Natural killer cell (primary cell): ENCODE measurements at places on chromosomes 4 and X. TPM values are rescaled to one million over a fixed set of nuclear protein-coding genes. Genes with fewer than 3 reads are reported as not detected.
A peak's percentile ranks its signal among the peaks of the same experiment; 100 is the strongest.

GRCh38 chr4:159308566-159309340, 205.9 kb downstream of the RAPGEF2 start:
- H3K4me3 ChIP-seq, result no peak overlapping the region
- H3K27ac ChIP-seq, result no peak overlapping the region
- no peak for DNase-seq
- no peaks in the 10 kb centered on the region for H3K27me3 ChIP-seq
- H3K4me1 ChIP-seq, result peaks cover 2% of the 10 kb centered on the region

DNA sequence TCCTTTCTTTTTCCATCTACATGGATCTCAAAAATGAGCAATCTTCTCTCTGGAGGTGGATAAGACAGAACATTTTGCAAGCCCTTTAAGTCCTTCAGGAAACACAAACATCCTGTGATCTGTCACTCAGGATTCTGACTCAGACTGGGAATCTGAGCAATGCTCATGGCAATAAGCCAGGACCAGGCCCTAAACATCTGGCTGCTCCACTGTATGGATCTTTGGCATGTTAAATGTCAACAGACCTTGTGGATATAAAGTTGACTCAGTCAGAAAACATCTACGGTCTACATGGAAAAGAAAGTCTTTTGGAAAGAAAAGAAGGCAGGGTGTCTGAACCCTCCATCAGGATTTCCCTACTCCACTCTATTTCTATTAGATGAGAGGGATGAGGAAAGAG, 17.8 kb upstream of the CHIC2 start:
- no peak overlapping the region for H3K27ac ChIP-seq
- no peaks in the 10 kb centered on the region for H3K36me3 ChIP-seq
- no peak overlapping the region for H3K4me3 ChIP-seq
- peaks cover 2% of the 10 kb centered on the region for H3K27me3 ChIP-seq

DNA sequence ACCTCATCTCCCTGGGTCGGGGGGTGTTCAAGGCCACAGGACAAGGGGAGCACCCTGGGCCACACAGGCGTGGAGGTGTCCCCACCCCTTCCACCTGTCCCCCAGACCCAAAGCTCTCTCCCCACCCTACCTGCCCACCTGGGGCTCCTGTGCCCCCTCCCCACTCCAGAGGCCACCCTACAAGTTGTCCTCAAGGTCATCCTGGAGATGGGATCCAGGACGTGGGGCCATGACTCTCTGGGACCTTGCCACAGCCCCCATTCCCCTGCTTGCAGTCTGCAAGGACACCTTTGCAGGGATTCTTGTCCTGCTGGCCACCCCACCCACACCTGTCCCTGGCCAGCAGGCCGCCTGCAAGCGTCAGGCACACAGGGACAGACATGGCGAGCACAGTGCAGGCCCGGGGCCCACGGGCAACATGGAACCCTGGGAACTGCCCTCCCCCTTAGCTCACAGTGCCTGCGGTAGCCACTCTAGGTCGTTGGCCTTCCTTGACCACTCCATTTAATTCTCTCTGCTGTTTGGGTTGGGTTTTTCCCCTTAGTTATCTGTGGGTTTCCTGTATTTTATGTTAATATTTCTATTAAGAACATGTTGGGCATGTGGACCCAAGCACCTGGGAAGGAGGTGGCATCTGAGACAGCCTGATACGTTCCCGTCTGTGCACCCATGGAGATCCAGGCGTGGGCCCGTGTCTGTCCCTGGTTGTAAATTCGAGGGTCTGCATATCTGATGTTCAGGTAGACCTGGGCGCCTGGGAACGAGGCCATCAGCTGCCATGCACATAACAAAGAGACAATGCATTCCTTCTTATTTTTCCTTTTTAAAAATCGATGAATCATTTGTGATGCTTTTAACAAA, 197.5 kb downstream of the AFAP1 start:
- no peaks in the 10 kb centered on the region for H3K27me3 ChIP-seq
- H3K4me3 ChIP-seq, result no peak overlapping the region
- H3K27ac ChIP-seq, result no peak overlapping the region
- no peak for DNase-seq
- no peaks in the 10 kb centered on the region for H3K4me1 ChIP-seq

The MAGEA2B gene
- total RNA-seq, result not detected

DNA sequence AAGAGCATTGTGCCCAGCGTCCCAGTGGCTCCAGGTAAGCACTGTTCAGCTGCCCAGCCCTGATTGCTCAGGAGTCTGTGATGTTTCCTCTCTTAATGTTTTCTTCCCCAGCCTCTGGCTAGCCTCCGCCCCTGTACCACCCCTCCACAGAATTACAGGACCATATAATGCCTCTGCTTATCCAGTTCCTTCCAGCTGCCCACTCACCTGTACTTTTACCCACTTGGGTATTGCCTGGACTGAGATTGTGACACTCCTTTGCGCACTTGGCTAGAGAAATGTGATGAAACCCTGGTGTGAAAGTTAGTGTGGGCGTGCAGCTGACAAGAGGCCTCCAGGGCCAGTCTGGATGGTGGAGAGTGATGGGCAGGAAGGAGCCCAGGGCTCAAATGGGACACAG, at the start of gene AWAT2:
TSS of gene AWAT2 (minus strand) at position 14 of the 400 bp plus-strand sequence. CDS start at position 8, 6 bp downstream.
- H3K4me3 ChIP-seq, result no peak within 1 kb of the TSS
- H3K27ac ChIP-seq, result no peak within 1 kb of the TSS
- no peak for DNase-seq
- no peaks in the 10 kb centered on the region for H3K36me3 ChIP-seq
- no peaks in the 10 kb centered on the region for H3K4me1 ChIP-seq

DNA sequence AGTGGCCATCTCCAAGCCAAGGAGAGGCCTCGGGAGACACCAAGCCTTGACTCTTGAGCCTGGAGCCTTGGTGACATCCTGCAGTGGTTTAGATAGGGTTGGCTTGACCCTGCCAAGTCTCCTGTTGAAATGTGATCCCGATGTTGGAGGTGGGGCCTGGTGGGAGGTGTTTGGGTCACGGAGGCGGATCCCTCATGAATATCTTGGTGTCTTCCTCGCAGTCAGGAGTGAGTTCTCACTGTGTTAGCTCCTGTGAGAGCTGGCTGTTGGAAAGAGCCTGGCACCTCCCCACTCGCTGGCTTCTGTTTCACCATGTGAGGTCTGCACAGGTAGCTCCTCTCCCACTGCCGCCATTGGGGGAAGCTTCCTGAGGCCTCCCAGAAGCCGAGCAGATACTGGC, 38.8 kb downstream of the ADRA2C start:
- H3K36me3 ChIP-seq, result no peaks in the 10 kb centered on the region
- no peak for DNase-seq
- peaks cover 3% of the 10 kb centered on the region for H3K4me1 ChIP-seq
- no peak overlapping the region for H3K27ac ChIP-seq
- H3K4me3 ChIP-seq, result no peak overlapping the region
- H3K27me3 ChIP-seq, result no peaks in the 10 kb centered on the region

The WDR1 gene
- total RNA-seq, result 468 TPM

The ASB12 gene
- 0.58 TPM for total RNA-seq

DNA sequence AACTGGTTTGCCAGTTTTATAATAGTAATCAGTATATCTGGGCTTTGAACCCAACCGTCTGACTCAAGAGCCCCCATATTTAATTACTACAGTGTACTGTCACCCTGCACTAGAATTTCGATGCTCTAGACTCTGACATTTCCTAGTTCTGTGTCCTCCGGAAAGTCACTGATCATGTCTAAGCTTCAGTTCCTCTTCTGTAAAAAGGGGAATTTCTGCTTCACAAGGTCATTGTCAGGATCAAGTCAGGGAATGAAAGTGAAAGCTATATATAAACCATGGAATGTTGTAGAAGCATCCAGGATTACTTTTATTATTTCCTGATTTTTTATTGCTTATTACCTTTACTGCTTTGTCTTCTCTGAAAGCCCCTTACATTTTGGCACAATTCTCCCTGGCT, 4.0 kb upstream of the KCNIP4 start:
- no peak overlapping the region for H3K27ac ChIP-seq
- no peaks in the 10 kb centered on the region for H3K36me3 ChIP-seq
- H3K4me1 ChIP-seq, result no peaks in the 10 kb centered on the region
- no peaks in the 10 kb centered on the region for H3K27me3 ChIP-seq
- DNase-seq, result no peak
- H3K4me3 ChIP-seq, result no peak overlapping the region

The VSIG4 gene
- total RNA-seq, result 1.3 TPM

GRCh38 chr4:109803924-109804571, 2.2 kb upstream of the CFI start:
- H3K36me3 ChIP-seq, result no peaks in the 10 kb centered on the region
- no peaks in the 10 kb centered on the region for H3K4me1 ChIP-seq
- no peak overlapping the region for H3K4me3 ChIP-seq
- H3K27me3 ChIP-seq, result no peaks in the 10 kb centered on the region
- DNase-seq, result peak; percentile 62

DNA sequence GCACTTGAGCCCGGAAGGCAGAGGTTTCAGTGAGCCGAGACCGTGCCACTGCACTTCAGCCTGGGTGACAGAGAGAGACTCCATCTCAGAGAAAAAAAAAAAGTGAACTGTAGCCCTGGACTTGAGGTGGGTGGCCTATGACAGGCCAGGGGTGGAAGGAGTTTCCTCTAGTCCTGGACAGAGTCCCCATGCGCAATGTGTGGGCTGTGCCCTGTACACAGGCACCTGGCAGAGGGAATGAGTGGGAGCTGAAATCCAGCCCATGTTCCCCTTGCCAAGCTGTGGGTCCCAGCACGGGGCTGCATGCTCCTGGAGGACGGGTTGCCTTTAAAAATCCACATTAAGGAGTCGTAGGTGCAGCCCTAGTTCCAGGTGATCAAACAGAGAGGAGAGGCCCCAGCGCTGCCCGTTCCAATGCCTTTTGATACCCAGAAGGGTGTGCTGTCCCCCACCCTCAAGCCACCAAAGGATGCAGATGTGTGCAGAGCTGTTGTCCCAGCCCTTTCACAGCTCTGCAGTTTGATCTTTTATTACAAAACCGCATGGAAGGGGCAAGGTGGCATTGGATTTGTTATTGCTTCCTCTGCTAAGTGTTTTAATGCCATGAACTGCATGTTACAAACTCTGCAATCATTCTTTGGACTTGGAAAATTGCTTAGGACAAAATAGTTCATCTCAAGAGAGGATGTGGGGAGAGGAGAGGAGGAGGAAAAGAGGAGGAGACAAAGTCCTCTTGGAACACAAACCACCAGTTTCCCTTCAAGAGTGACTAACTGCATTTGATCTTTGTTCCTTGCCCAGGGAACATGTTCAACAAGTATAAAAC, 38.0 kb upstream of the PDK3 start:
- H3K27me3 ChIP-seq, result no peaks in the 10 kb centered on the region
- peaks cover 14% of the 10 kb centered on the region for H3K4me1 ChIP-seq
- H3K27ac ChIP-seq, result peak overlapping the region; percentile 42
- H3K4me3 ChIP-seq, result no peak overlapping the region
- H3K36me3 ChIP-seq, result no peaks in the 10 kb centered on the region
- DNase-seq, result no peak

The CPE gene
- total RNA-seq, result not detected

The SLC7A11 gene
- 0.07 TPM for total RNA-seq

DNA sequence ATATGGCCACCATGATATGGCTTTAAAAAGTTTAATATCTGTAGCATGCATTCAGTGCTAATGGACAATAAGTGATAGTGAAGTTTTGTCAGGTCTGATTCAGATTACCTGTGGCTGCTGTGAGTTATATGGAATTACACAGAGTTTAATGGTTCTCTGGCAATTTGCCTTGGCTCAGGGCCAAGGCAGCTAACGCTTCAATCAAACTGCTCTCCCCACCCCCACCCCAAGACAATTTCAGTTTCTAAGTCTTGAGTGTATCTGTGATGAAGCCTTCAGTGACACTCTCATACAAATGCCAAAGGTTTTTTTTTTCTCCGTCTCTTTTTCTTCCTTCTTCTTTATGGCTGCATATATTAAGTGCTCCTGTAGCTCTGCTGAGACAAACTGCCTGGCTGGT, 106.6 kb downstream of the SHROOM4 start:
- H3K4me3 ChIP-seq, result no peak overlapping the region
- H3K4me1 ChIP-seq, result no peaks in the 10 kb centered on the region
- H3K27ac ChIP-seq, result no peak overlapping the region
- no peaks in the 10 kb centered on the region for H3K36me3 ChIP-seq
- DNase-seq, result no peak

The TBX22 gene
- total RNA-seq, result not detected

The CXCL3 gene
- 3.5 TPM for total RNA-seq

The SLC38A5 gene
- 25.1 TPM for total RNA-seq

DNA sequence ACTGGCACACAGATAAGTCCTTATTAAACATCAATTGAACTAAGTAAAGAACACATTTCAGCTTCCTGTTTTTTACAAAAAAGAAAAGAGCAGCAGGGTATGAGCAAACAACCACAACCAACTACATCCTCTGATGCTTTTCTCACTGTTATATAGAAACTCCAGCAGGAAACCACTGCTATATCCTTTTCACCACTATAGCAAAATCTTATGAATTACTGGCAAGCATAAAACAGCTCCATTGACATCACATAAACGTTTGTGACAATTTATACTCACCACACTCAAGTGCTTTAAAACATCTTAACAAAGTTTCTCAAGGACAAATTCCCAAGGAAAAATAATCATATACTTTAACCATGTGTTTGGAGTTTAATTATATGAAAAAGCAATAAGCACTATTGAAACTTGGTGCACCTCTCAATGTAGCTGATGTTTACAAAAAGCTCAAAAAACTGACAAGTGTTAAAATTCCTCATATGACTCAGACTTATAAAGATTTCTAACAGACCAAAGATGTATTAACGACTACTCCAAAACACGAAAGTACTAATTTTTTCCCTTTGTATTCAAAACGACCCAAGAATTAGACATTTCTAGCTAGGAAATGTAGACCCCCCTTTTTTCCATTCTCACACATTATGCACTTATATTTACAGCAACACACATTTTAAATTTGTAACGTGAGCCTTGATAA, 12.9 kb downstream of the GPRIN3 start:
- no peak for DNase-seq
- peaks cover 3% of the 10 kb centered on the region for H3K36me3 ChIP-seq
- no peak overlapping the region for H3K4me3 ChIP-seq
- peak overlapping the region; percentile 88 for H3K27ac ChIP-seq
- H3K27me3 ChIP-seq, result no peaks in the 10 kb centered on the region
- H3K4me1 ChIP-seq, result peaks cover 47% of the 10 kb centered on the region

DNA sequence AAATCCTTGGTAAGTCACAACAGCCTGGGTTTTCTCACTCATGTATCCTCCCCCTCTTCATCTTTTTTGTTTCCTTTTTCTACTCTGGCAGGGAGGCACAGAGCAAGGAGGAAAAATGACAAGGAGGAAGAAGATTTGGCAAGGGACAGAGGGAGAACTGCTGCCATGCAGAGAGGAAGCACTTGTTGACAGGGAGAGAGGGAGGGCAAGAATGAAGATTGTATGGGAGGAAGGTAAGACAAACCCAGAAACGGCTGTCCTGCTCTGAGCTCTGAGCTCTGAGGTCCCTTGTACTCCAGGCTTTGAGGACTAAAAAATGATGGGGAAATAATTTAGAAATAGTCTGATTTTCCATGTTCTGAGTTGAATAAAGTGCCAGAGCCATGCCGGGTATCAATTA, 123.9 kb downstream of the DCHS2 start:
- no peak for DNase-seq
- no peak overlapping the region for H3K27ac ChIP-seq

The ADGRG2 gene
- not detected for total RNA-seq

DNA sequence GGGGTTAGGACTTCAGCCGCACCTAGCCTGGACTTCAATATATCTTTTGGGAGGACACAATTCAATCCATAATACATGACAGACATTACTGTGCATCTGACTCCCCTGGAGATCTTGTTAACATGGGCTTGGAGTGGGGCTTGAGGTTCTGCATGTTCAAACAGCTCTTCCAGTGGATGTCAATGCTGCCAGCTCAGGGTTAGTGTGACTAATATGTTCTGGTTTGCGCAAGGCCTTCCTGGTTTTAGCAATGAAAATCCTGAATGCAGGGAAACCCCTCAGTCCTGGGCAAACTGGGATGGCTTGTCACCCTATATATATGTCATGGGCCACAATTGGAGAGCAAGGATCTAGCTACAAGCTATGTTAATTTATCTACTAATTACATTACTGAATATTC, 2.7 kb upstream of the TSPAN7 start:
- peaks cover 13% of the 10 kb centered on the region for H3K4me1 ChIP-seq
- no peaks in the 10 kb centered on the region for H3K36me3 ChIP-seq
- H3K4me3 ChIP-seq, result no peak overlapping the region
- no peak overlapping the region for H3K27ac ChIP-seq
